ENCODE measurements at places on chromosomes 2 and 18.

DNA sequence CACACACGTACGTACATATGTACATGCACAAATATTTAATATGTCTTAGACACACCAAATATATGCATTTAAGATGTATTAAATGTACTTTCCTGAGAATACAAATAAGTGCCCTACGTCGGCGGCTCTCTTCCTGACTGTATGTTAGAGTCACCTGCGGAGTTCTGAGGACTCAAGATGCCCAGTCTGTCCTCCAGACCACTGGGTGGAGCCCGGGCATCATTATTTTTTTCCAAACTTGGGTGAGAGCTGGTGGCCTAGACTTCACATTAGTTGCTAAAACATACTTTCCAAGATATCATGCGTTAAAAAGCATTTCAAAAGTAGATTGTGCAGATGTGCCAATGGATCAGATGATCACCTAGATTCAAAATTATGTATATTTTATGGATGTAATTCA lies 2.9 kb downstream of the IL18R1 start:
- no peak for DNase-seq

- DNase-seq, result no peak
Measured at GRCh38 chr18:47826157-47827074, 104.0 kb downstream of the SMAD2 start.

DNA sequence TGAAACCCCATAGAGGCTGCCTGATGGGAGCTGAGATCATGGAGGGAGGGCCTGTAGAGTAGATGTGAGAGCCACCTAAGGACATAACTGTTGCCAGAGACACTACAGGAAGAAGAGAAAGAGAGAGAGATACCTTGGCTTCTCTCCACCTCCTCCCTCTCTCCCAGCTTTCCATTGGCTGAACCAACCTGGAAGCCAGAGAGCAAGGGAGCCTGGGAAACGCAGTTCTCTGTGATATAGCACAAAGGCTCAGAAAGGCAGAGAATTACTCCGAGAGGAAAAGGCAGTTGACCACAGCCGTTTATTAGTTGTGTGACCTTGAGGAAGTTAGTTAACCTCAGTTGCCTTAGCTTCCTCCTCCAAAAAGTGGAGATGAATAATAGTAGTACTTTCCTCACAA lies 37.7 kb upstream of the MAT2A start:
- DNase-seq, result no peak

DNA sequence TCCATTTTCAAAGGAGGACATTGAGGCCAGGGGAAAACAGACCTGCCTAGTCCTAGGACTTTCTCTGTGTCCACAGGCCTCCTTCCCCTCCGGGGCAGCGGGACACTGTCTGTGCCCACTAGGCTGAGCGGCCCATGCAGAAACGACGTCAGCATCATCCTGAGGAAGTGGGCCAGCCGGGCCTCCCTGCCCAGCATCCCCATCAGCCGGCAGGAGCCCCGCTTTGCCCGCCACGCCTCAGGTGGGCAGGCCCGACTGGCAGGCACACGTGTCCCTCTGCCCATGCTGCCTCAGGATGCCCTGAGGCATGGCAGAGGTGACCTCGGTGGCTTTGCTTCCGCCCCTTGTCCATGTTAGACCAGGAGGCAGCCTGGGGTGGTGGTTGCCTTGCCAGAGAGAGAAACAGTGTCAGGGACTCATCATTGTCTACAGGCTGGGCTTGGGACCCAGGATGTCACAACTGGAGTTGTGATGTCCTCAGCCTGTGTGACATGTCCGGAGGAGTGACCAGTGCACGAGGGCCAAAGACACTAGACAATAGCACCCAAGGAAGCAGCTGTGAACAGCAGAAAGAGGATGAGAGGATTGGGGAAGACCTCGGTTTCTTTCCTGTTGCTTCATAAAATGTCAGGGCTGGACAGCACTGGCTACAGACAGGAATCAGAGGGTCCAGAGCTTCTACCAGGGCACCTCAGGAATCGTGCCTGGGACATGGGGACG lies 36.8 kb downstream of the TOGARAM2 start:
- DNase-seq, result no peak

- no peak for DNase-seq
Measured at GRCh38 chr2:241850544-241851324, 8.0 kb downstream of the PDCD1 start.

GRCh38 chr2:239835056-239835455 lies 190.1 kb downstream of the NDUFA10 start:
- DNase-seq, result no peak

DNA sequence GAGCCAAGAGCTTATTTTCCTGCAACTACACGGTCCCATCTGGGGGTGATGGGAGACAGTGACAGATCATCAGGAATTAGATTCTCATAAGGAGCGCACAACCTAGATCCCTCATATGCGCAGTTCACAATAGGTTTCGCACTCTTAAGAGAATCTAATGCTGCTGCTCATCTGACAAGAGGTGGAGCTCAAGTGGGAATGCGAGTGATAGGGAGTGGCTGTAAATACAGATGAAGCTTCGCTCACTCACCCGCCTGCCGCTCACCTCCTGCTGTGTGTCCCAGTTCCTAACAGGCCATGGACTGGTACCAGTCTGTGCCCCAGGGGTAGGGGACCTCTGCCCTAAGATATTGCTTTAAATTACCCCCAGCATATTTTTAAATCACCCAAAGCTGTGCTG lies 10.8 kb downstream of the LRRFIP1 start:
- DNase-seq, result no peak

- DNase-seq, result no peak
Measured at GRCh38 chr2:144253743-144254142, 266.2 kb downstream of the ZEB2 start.

DNA sequence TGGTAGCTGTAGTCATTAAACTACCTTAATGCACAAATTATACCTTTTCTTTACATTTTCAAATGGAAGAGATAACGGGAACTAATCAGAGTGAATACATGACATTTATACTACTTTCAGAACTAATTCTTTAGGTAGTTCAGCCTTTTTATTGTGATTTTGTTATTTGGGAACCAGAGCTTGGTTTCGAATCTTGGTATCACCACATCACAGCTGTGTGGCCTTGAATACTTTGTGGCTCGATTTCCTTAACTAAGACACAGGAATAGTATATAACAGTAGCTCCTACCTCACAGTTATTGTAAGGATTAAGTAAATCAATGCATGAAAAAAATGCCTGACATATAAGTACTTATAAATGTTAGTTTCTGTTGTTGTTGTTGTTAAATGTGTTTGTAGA lies 240.0 kb downstream of the WDR7 start:
- DNase-seq, result no peak

- no peak for DNase-seq
Measured at GRCh38 chr2:142315346-142315745, 184.5 kb upstream of the LRP1B start.

GRCh38 chr18:79625195-79625923 lies 54.2 kb upstream of the CTDP1 start:
- no peak for DNase-seq

DNA sequence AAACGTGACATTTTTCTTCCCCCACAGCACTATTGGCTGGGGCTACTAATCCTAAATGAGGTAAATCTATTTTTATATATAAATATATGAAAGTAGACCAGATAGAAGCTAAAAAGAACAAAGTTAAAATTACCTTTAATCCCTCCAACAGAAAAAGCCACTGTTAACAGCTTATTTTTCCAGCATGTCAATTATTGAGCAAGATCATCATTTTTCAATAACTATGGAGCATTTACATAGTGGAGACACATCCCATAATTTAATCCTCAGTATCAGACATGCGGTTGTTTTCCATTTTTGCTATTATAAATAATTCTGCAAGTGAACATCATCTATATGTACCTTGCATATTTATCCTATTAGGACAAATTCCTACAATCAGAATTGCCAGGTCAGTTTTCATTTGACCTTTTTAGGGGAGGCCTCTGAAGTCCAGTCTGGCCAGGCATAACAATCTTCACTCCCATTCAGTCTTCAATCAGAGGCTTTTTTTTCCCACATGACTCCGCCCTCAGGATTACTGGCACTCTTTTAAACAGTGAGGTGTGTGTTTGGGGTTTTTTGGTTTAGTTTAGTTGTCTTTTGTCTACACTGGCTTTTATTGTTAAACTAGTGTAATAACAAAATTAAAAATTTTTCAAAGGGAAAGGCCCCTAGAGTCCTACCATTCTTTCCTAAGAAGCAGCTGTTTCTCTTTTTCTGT lies 29.2 kb downstream of the SMARCAL1 start:
- no peak for DNase-seq

DNA sequence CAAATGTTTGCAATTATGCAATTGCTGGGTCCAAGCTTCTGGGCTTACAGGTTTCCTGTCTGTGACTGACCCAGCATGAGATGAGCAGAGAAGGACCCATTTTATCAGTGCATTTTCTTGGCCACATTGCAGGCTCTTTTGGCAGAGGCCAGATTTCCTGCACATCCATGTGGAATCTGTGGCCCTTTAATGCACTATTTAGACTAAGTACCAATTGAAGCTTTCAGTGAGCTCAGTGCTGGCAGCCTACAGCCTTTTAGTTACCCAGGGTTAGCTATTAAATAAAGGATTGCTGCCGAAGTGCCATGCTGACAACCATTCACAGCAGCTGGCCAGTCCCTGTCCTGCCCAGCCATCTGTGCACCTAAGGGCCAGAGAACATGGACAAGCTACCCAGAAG lies 165.0 kb downstream of the ANKRD30B start:
- DNase-seq, result no peak
